ENCODE measurements at places on chromosomes 11 and 22.

- no peak for DNase-seq
Measured at GRCh38 chr11:17887779-17888178, 125.1 kb downstream of the SERGEF start.

DNA sequence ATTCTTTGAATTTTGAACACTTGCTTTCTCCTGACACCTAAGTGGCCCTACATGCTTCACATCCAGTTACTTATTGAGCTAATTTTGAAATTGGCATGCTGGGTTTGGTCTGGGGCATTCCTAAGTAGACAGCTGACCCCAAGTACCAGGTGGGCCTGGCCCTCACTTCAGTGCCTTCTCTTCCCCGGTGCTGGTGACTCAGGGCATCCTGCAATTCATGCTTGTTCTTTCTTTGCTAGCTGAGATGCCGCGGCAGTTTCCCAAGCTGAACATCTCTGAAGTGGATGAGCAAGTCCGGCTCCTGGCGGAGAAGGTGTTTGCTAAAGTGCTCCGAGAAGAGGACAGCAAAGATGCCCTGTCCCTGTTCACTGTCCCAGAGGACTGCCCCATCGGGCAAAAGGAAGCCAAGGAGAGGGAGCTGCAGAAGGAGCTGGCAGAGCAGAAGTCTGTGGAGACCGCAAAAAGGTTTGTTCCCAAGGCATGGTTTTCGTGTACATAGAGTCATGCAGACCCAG is 6.3 kb downstream of the AMPD3 start:
- no peak for DNase-seq

DNA sequence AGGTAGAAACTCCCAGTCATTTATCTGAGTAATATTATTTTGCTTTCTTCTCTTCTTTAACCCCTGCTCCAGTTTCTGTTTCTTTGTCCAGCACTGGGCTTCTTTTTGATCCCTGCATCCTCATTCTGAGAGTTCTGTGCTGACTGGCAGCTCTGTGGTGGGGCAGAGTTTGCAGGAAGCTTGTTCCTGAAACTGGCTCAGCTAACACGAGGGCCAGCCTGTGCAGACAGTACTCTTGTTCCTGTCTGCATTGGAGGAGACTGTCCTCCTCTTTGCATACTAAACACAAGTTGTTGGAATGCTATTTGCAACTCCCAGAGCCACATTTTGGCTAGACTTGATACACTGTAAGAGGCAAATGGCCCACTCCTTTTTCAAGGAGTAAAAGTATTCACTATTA is 93.1 kb upstream of the HORMAD2 start:
- DNase-seq, result no peak

- no peak for DNase-seq
Measured at GRCh38 chr11:34214961-34215805, 109.8 kb downstream of the NAT10 start.

- no peak for DNase-seq
Measured at GRCh38 chr11:1437500-1437899, 47.8 kb downstream of the BRSK2 start.

DNA sequence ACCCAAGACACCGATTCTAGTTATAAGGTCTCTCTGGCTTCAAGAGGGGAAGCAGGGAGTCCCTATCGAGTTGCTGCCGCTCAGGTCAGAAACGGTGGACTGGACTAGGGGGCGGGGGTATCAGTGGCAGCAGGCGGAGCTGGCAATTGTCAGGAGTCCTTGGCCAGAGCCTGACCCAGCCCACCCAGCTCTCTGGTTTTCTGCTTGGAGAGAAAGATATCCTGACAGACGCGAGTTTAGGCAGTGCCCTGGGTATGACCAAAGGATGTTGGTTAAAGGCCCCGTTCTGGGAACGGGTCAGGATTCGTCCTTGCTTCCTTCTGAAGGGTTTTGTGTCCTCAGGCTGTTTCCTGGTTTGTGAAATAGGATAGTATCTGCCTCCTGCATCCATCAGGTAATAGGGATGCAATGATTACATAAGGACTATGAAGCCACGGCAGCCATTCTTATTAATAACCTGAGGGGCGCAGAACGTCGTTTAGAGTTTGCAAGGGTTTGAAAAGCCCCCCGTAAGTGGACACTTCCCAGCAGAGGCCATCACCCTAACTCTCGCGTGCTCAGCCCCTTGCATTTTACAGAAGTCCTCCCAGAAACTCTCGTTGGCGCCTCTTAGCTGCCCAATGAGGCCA is 700 bp upstream of the DEPDC5 start:
- DNase-seq, result no peak

DNA sequence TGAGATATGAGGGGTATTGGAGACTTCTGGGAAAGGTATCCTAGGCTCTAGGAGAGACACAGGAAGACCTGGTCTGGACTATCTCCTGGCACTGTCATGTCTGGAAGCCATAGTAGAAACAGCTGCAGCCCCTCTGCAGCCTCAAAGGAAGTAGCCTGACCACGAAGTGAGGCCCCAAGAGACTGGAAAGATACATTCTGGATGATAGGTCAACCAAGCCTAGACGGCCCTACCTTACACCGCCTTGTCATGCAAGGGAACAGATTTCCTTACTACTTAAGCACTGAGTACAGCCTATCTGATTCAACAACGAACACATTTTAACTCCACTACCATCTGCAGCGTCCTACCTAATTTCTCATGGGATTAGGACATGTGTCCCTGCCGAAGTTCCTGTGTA is 31.1 kb downstream of the UQCR10 start:
- DNase-seq, result no peak

GRCh38 chr11:68979931-68980775 is 633 bp downstream of the MRGPRD start:
- DNase-seq, result no peak

DNA sequence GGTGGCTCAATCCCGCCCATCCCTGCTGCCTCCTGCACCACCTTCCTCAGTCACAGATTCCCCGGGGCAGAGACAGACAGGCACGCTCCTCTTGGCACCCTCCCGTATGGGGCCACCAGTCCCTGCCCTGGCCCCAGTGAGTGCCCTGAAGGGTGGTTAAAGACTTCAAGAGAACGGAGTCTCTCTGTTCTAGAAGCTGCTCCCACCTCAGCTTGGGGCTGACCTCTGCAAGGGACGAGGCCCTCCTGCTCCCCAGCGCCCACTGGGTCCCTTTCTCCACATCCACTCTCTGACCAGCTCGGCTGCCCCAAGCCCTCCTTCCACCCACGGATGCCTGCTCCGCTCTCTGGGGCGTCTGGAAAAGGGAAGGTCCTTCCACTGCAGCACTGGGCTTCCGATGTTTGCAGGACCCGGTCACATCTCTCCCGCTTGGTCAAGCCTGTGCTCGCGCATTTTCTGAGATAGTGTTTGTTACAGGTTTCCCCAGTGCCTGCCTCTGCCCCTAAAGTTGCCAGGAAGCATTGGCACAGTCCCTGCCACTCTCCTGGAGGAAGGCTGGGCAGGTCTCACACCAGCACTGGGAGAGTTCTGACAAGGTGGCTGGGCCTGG is 1487.9 kb downstream of the TBC1D22A start:
- DNase-seq, result no peak

GRCh38 chr11:128196235-128196634 is 391.1 kb downstream of the ETS1 start:
- no peak for DNase-seq

DNA sequence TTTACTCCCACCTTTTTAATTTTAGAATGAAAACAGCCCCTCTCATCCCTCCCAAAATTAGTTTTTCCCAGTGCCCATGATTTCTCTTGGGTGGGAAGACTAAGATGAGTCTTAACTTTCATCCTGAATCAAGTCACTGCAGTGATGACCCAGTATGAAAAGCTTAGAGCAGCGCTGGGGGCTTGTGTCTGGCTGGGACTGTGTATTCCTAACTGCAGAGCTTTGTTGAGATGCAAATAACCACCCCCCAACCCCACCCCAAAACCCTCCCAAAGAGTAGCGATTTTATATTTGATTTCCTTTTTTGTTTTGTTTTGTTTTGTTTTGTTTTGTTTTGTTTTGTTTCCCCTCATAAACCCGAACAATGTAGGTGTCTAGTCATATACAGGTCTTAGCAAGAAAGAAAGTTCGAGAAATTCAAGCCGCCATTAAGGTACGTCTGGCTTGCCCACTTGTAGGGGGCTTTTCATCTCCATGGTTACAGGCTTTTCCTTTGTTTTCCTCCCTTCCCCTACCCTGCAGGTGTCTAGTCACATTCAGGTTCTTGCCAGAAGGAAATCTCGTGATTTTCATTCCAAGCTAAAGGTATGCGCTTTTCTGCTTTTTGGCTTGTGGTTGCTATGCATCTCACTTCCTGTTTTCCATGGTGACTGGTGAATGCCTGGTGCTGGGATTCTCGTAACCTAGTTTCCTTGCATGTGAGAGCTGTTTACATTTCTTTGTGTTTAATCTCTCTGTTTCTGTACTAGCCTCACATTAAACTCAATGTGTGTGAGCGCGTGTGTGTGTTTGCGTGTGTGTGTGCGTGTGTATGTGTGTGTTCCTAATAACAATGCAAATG is 144.6 kb upstream of the RASSF10 start:
- no peak for DNase-seq

- no peak for DNase-seq
Measured at GRCh38 chr22:24504956-24505736, 10.0 kb downstream of the UPB1 start.

- DNase-seq, result no peak
Measured at GRCh38 chr11:32310214-32310601, 125.1 kb downstream of the WT1 start.

DNA sequence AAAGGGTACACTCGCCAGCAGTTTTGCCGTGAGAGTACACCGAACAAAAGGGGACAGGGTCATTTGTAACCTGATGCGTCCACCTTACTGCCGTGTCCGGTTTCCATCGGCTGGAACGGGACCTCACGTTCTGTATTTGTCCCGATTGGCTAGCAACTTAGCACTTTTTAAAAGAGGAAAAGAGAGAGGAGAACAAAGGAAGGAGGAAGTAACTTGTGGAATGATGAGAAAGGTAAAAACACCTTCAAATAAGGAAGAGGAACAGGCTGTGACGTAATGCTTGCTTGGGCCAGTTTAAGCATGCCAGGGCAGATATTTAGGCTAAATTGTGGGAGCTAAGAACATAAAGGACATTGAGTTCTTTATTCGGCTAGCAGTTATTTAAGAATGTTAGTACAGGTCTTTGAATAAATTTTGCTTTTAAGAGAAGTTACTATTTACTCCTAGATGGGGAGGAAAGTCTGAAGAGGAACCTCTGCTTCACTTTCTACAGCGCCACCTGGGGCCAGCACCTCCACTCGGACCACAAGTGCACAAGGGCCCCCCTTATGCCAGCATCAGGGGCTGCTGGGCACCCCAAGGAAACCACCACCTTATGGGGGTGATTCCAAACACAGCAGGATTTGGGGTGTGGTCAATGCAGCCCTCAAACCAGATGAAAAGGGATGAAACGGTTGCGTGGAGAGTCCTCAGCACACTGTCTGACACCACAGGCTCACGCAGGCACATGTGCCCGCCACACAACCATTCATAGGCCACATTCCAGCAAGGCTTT is 5.8 kb downstream of the ARSA start:
- DNase-seq, result no peak

DNA sequence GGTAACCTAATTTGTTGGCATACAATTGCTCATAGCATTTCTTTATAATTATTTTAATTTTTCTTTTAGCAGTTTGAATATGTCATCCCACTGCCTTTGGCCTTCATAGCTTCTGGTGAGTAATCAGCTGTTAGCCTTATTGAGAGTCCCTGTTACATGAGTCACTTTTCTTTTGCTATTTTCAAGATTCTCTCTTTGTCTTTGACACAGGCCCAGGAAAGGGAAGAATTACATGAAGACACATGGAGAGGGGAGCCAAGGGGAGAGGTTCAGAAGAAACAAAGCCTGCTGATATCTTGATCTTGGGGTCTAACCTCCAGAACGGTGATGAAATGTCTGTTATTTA is 418.2 kb downstream of the METTL15 start:
- DNase-seq, result no peak

DNA sequence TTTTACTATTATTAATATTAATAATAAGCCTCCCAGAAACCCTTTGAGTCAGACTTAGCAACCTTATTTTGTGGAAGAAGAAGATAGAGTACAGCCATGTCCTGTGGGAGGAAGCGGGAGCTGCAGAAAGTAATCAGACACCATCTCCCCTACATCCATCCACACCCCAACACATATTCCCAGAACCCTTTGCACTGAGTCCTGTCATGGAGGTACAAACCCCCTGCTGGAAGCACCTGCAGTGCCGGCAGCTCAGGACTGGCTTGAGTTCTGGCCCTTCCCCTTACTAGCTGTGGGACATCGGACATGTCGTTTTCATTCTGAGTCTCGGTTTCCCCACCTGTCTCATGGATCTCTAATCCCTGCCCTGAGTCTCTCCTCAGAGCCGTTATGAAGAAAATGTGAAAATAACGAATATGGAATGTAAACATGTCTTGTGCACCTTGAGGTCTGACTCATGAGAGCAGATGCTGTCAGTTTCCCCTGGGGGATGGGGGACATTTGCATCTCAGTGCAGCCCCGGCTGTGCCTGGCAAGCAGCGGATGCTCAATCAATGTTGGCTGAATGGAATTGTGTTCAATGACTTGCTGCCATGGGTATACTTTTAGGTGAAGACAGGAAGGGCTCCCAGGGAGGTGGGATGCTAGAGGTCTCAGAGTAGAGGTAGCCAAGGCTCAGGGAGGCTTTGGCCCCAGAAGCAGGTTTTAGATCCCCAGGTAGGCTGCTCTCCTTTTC is 45.4 kb downstream of the TP53I11 start:
- DNase-seq, result no peak
